ENCODE measurements at places on chromosomes 3 and 15.
A peak's percentile ranks its signal among the peaks of the same experiment; 100 is the strongest.

DNA sequence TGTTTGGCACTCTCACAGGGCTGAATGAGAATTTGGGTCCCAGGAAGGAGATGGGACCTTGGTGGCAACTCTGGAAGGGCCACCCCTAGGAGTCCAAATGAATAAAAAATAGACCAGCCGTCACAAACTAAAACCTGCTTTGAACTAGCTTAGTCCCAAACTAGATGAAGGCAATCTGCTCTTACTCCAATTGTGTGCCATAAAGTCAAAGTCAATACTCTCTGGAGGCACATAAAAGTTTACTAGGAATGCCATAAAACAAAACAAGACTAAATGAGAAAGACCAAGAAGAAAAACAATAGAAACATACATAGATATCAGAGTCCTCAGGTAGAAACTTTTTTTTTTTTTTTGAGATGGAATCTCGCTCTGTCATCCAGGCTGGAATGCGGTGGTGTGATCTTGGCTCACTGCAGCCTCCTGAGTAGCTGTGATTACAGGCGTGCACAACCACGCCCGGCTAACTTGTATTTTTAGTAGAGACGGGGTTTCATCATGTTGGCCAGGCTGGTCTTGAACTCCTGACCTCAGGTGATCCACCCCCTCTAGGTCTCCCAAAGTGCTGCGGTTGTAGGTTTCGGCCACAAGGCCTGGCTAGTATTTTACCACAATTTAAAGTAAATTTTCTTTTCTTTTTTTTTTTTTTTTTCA lies 8.1 kb downstream of the GOLGA6L2 start:
- DNase-seq, result peak; percentile 32

DNA sequence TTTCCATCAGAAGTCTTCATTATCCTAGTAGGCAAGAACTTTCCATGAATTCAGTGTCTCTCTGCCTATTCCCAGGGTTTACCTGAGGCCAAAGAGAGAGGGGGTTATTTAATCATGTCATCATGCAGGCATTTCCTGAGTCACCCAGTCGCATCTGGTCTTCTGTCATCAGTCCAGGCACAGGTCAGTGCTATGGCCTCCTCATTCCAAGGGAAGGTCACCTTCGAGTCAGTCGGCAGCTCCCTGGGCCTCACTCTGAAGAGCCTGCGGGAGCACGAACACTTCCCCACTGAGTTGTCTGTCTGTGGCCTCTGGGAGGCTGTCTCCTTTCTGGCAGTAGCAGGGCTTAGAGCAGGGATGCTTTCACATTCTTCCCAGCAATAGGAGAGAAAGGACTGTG lies 26.2 kb upstream of the LRTM1 start:
- no peak for DNase-seq

- DNase-seq, result peak; percentile 89
Measured at GRCh38 chr15:43440721-43441281, 52.2 kb downstream of the TP53BP1 start.

DNA sequence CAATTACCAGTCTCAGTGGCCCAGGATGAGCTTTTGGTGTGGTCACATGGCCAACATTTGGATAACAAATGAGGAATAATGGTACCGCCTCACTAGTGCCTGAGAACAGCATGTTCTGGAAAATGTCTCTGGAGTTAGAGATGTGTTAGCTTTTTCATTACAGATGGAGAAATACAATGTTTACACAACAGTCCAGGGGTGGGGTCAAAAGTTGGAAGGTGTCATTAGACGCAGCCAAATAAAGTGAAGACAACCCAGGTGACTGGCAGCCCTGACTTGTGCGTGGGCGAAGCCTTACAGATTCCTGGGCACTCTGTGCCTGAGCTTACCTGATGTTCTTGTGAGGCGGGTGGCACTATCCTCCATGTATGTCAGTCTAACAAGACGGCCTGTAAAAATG lies 12.8 kb downstream of the IL17RB start:
- no peak for DNase-seq

DNA sequence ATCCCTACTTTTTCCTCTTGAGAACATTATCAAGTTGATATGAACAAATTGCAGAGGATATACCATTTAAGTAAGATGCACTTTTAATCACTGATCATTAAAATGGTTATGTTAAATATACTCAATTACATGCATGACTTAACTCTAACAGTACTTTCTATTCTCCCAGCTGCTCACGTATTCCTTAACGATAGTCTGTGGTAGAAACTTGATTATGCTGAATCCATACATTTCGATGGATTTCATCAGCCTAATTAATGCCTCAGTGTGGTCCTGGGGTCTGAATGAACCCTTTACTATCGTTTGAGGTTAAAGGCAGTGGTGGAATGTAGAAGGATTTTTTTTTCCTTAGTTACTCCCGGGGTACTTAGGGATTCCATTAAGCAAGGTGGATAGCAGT lies 18.6 kb downstream of the SOX2 start:
- DNase-seq, result no peak

DNA sequence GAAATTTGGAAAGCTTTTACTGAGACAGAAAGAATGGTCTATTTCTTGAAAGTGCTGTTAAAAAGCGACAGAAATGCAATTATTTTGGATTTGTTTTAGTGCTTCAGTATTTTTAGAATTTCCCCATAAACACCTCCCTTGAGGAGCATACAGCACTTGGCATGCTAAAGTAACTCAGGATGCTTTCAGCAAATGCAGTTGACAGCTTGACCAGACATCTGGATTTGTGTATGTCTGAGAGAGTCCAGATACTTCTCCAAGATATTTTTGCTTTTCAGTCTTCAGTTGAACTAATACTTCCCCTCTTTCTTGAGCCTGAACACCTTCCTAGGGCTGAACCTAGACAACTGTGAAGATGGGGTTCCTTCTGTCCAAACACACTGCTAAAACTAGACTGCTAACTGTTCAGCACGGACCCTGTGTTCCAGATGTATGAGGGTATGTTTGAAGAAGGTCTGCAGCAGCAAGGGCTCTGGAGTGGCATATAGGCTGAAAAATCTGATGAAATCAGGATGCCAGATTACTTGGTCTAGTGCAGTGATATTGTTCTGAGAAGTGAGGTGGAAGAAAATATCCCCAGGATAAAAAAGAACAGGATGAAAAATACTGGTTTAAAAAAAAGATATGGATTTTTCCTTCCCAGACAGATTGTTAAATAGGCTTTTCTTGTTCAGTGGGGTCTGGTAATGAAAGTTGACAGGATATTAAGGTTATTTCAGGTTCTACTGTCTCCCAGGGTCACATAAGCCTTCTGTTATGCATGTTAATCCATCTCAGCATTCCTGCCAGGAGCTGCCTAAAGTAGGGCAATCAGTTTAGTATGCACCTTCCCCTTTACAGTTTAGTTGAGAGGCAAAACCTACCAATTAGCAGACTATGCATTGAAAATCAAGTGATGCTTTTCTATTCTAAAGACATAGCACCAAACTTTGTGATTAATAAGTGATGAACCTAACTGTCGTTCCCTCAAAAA lies 516.9 kb upstream of the TBL1XR1 start:
- no peak for DNase-seq

DNA sequence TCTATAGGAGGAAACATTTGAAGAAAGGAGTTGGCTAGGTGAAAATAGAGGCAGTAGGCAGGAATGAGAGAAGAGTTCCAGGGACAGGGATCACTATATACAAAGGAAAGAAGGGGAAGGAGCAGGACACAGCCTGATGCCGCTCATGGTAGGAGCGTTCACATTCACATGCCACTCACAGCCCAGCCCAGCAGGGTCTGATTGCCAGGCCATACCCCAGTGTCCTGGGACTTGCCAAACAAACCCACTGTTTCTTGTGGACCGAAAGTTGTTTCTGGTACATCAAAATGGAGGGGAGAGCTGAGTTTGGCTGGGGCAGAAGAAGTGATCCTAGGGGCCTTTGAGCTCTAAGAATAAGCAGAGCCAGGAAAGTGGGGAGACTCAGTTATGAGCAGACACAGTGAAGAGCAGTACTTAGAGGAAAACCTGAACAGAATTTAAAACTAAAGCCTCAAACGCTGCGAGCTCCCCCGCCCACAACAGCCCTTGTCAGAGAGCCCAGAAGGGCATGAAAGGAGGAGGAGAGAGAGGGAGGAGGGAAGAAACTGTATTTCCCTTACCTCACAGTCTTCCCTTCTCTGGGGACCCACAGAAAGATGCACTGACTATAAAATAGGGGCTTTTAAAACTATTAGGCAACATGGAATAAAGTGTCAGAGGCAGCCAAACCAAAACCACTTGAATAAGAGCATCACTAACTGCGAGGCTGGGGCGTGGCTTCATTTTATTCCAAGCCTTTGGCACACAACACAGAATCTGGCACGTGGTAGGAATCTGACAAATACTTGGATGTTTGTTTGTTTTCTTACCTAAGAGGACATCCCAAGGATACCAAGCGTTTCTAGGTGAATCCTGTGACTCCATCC lies 129.0 kb downstream of the RPL22L1 start:
- no peak for DNase-seq

DNA sequence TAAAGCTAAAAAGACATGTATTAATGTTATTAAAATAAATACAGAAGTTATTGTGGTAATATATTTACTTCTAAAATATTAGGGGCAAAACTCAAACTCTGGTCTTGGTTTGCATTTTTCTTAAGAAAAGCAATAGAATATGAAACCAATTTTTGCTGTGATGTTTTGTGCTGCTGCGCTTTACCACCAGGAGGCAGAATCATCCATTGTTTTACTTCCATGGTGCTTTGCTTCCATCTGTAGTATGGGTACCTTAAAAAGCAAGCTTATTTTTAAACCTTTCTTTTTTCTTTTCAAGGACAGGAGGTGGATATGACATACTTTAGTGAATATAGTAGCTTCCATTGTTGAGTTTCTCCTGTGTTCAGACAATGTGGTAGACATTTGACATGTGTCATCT lies 46.6 kb upstream of the MRPL3 start:
- DNase-seq, result peak; percentile 46

- DNase-seq, result no peak
Measured at GRCh38 chr15:63999177-63999576, 47.1 kb downstream of the DAPK2 start.

- DNase-seq, result no peak
Measured at GRCh38 chr3:57464801-57465200, 79.3 kb downstream of the DNAH12 start.

- DNase-seq, result no peak
Measured at GRCh38 chr3:76673171-76673570, 366.7 kb upstream of the ROBO2 start.

DNA sequence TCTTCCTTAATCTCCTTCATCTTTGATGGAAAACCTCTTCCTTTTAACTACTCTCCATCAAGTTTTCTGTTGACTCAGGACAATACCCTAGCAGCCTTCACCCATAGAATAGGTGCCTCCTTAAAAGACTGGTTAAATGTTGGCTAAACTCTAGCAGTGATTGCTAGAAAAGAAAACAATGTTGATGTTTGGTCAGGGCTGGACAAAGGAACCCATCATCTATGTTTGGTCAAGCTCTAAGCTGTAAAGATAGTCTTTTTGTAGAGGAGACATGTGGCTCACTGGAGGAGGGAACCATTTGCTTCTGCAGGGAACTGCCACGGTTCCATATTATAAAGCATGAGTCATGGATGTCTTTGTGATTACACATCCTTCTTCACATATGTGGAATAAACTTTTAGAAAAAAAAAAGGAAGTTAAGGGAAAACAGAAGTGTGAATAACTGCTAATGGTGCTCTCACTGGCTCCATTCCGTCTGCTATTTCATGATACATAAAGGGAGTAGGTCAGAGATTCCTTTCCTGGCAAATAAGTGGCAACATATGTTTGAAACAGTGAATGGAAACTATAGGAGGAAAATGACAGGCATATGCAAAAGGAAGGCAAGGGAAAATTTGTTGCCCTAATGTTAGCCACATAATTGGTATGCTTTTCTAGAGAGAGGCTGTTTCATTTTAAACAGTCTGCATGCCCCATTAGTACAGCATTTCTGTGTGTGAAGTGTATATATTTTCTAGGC lies 78.2 kb downstream of the CMSS1 start:
- DNase-seq, result no peak

- no peak for DNase-seq
Measured at GRCh38 chr15:67708500-67708899, 116.8 kb upstream of the SKOR1 start.

DNA sequence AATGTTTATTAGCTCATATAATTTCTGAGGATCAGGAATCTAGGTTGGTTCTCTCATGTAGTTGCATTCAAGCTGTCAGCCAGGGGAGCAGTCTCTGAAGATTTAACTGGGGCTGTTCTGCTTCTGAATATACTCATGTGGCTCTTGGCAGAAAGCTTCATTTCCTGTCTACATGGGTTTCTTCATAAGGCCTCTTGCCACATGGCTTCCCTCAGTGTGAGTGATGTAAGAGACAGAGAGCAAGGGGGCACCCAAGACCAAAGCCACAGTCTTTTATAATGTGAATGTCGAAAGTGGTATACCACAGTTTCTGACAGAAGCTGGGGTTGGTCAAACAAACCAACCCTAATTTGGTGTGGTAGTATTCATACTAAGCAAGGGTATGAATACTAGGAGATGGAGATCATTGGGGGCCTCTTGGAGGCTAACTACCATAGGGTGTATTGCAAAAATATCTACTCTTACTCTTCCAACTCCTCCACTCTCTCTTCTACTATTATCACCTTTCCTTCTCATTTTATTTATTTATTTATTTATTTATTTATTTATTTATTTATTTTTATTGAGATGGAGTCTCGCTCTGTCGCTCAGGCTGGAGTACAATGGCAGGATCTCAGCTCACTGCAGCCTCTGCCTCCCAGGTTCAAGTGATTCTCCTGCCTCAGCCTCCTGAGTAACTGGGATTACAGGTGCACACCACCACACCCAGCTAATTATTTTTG lies 123.8 kb downstream of the B3GALNT1 start:
- no peak for DNase-seq

DNA sequence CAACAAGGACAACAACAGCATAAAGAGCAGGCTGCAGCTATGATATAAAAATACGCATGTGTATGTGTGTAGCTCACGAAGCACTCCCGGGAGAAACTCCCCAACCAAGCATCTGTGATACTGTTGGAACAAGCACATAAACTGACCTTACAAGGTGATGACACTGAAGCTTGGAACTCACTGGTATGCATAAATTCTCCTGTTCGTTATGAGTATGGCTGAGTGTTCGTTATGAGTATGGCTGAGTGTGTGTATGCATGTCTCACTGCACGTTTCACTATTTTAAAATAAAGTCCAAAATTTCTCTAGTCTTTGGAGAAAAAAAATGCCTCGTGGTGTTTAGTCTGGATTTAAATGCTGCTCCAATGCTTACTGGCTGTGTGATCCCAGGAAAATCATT lies 256.8 kb downstream of the RORA start:
- no peak for DNase-seq

Data from MM.1S (cell line).